GF-D8 (cell line): ENCODE measurements at places on chromosomes 6 and 20.

DNA sequence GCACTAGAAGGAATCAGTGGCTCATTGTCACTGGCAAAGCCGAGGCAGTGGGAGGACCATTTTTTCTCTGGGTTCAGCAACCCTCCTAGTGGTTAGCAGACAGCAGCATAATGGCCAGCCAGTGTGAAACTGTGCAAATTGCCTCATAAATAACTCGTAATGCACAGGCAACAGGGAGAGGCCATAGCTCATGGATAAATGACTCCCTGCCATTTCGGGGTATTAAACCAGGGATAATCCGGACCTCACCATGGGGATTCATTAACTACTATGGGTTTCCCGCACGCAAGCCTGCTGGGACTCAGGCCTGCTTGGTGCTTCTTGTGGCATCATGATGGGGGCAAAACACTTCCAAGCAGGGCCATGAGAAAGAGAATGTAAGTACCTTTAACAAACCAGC, 158.2 kb upstream of the CHD6 start:
- no peak for DNase-seq

DNA sequence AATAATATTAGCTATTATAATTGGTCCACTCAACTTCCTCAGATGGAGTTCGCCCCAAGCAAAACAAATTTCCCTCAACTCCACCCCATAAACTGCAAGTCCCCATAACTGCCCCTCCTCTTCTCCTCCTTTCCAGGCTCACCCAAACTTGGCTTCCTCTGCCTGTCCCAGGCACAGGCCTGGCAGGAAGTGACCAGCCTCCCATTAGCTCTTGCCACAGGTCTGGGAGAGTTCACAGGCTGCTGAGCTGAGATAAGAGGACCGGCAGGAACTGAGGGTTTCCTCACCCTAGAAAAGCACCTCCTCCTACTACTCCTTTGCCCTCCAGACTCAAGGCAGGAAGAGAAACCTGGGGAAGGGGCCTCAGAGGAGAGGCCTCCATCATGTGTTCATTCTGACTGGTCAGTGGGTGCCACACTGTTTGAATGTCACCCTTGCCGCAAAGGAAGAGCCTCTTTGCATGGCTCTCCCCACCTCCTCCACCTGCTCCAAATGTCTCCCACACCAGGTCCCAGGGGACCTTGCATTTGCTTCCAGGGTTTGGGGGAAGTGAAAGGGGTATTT, 24.5 kb upstream of the SMIM29 start:
- peak; percentile 99 for DNase-seq

DNA sequence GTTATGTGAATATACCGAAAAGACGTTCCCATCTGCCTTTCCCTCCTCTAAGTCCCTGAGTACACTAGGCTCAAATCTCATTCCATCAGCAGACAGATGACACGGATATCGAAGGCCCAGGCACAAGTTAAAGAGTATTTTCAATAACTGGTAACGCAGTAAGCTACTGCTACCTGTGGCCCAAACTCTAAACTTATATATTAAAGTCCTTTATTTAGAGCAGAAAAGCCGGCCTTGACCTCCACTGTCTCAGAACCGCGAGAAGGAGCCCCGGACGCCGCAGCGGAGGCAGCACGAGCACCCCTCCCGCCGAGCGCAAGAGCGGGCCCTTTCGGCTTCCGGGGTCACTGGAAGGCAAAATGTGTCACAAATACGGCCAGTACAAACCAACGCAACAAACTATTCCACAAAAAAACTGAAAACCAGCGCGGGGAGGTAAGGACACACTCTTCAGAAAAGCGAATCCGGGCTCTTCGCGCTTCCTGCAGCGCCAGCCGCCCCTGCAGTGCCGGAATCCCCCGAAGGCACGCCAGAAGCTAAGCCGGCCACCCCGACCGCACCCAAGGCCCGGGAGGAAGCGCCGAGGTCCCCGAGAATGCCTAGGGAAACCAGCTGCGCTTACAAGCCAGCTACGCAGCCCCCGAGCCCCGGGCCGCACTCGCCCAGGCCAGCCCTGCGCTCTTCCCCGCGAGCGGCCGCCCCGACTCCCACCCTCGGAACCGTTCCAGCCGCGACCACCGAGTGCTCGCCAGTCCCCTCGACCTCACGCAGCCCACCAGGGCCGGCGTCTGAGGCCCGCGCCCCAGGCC, 681 bp downstream of the DIDO1 start:
- no peak for DNase-seq

DNA sequence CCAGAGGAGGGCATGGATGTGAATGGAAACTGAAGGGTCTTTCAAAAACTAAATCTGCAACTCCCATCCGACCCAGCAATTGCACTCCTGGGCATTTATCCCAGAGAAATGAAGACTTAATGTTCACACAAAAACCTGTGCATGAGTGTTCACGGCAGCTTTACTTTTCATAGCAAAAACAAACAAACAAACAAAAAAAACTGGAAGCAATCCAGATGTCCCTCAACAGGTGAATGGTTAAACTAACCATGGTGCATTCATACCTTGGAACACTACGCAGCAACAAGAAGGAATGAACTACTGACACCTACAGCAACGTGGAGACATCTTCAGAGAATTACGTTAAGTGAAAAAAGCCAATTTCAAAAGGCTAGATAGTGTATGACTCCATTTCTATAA, 32.2 kb downstream of the PMEPA1 start:
- DNase-seq, result no peak

GRCh38 chr20:21569586-21569985, 55.7 kb upstream of the NKX2-2 start:
- no peak for DNase-seq

GRCh38 chr6:82362878-82363427, 664 bp upstream of the TPBG start:
- no peak for DNase-seq

DNA sequence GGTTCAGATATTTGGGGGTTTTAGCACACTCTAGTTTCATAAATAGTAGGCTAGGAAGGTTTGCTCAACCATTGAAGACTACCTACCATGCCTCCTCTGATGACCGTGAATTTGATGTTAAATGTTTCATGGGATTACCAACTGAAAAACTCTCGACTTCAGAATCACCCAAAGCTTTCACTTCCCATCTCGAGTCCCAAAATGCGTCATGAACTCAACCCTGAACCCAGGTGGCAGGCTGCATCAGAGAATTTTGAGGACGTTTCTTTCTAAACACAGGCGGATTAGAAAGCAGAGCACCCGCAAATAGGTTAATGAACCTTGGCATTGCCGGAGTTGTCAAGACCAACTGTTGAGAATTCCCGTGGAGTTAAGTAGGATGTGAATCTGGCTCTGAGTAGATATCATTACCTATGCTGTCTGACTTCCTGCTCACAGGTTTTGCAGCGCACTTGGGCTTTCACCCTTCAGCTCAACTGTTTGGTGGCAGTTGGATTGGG, 98.4 kb upstream of the ADTRP start:
- DNase-seq, result no peak

DNA sequence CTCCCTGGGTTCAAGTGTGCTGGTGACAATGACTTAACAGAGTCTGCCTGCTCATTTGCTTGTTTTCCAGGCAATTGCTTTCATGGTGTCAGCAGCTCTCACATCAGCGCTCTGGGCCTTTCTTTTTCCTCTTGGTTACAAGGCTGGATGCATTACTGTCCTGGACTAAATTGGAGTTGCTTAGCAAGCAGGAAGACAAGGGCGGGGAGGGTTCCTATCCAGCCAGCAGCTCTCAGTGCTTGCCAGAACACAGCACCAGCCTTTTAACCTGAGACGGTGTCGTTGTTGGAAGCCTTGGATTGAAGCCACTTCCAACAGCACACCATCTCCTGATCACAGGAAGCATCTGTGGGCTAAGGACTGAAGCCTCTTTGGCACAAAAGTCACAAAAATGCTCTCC, 606.9 kb downstream of the CDH26 start:
- no peak for DNase-seq

- no peak for DNase-seq
Measured at GRCh38 chr6:61887423-61887822, 398.6 kb downstream of the KHDRBS2 start.

GRCh38 chr6:83908813-83909212, 49.3 kb downstream of the CYB5R4 start:
- no peak for DNase-seq

GRCh38 chr6:87182940-87183339, 27.6 kb downstream of the ZNF292 start:
- no peak for DNase-seq

DNA sequence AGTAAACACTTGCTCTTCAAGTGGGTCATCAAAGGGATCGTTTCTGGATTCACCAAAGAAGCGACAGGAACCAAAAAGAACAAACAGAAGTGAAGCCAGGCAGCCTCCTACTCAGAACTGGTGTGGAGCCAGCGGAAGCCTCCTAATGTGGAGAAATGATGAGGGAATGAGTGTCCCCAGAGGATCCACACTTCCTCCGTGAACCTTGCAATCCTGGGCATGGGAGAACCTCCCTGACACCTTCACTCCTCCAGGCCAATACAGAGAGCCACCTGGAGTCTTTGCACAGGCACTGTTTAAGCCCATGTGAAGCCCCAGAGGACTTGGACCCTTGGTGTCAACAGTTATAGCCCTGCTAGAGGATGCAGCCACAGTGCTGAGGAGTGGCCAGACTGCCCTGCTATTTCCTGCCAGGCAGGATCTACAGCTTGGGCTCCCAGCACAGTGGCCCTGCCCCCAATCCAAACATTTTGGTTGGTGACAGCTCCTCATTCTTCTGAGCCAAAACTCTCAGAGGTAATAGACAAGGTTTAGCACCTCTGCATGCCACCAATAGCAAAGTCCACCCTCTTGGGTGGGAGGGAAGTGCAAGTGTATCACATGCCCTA, 23.2 kb upstream of the SERINC1 start:
- no peak for DNase-seq

- DNase-seq, result no peak
Measured at GRCh38 chr6:32131439-32131948, 1.4 kb upstream of the FKBPL start.
